Stimulated activated CD8-positive, alpha-beta memory T cell treated with anti-CD3 and anti-CD28 coated beads, Interleukin-4, amount 100 ng/mL, for 1 hour (primary cell): ENCODE measurements at places on chromosomes 1 and 21.

- no peak for DNase-seq
These were observed 46.5 kb downstream of the LAMC1 start for GRCh38 chr1:183069562-183070216.

GRCh38 chr1:230867903-230868735 lies at the start of gene C1orf198:
Gene C1orf198, minus strand, starts transcription at chr1:230868521. Its CDS starts 9 bp downstream, at chr1:230868512.
- peak; percentile 55 for DNase-seq

- peak; percentile 45 for DNase-seq
These were observed 13.5 kb downstream of the ESPN start for GRCh38 chr1:6438047-6438525.

DNA sequence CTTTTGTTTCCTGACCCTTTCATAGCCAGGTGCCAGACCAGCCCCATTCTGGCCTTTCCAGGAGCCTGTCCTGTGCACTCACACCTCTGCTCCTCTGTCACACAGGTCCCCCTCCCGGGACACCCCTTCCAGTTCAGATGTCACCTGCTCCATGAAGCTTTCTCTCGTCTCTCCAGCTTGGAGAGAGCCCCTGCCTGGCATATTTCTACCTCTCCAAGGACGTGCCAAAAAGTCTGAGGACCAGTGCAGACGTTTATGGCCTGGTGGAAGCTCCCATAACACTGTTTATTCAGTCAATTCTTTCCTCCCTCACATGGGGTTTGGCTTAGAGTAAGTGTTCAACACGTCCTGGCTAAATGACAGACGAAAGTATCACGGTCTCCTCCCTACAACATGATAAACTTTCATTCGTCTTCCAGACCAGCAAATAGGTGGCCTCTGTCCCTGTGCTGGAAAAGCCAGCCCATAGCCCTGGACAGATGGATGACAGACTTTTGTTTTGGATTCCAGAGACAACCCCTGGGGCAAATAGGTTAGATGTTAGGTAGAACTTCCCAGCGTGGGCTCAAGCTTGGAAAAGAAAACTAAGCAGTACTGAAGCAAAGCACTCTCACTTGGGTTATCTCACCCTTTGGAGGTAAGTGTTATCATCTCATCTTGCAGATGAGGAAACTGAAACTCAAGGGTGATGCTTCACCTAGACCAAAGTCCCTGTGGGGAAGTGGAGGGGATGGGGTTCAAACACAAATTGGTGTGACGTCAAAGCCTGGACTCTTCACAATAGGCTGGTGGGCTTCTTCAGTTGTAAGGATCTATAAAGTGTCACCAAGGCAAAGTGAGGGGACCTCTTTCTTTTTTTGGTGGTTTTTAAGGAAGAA lies 52.9 kb upstream of the ECE1 start:
- no peak for DNase-seq

- DNase-seq: no peak
These were observed 6.5 kb downstream of the PADI4 start for GRCh38 chr1:17314491-17314971.

DNA sequence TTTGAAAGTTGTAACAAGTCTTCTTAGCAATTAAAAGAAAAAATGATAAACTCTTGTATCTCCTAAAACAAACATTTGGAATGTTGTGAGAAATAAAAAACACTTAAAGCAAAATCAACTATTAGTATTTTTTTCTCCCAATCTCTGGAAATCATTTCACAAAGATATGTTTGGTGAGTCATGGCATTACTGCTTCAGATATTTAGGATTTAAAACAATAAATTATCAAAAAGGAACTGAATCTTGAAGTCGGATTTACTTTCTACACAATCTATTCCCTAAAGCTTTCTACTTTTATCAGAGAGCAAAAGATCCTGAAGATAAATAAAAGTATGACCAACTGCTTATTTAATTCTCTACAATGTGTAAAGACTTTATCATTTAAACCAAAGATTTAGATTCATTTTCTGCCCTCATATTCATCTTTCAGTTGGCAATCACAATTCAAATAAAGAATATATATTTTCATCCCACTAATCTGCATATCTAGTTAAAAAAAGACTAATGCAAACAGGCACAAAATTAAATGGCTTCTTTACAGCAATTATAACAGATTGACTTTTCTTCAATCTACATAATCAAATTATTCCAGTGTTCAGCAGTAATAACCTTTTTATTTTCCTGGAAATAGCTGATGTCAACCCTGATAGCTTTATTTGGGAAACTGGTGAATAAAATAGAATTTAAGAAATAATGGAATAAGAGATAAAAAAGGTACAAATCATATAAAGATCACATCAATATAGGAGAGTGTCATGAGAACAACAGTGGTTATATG lies 230.0 kb downstream of the COP1 start:
- no peak for DNase-seq

- DNase-seq: no peak
These were observed 817 bp downstream of the KLHL17 start for GRCh38 chr1:961132-961669.

GRCh38 chr21:16913010-16913409 lies 599.8 kb upstream of the CXADR start:
- no peak for DNase-seq

DNA sequence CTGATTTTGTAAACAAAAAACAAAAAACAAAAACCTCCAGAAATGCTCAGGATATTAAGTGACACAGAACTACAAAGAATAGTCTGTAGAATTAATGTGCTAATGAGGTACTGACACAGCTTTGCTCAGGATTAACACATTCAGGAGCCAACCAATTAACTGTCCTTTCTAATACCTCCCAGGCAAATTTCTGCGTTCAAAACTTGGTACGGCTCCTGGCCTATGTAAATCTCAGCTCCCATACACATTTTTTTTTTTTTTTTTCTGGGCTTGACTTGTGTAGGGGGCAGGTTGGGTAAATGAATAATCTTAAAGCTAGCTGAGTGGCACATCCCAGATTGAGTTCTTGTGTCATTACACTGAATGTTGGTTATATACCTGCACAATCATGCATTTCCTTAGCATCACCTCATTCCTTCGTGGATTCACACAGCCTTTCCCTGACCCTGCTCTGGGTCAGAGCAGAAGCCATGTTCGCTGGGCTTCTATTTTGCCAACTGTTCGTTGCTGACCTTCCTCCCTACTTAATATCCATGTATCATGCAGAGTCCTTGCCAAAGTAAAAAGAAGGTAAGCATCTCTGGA lies 12.6 kb upstream of the IER5 start:
- no peak for DNase-seq

- no peak for DNase-seq
These were observed 315.2 kb downstream of the RPS6KC1 start for GRCh38 chr1:213366141-213366831.

GRCh38 chr1:118958140-118958539 lies 30.0 kb downstream of the TBX15 start:
- DNase-seq: no peak

DNA sequence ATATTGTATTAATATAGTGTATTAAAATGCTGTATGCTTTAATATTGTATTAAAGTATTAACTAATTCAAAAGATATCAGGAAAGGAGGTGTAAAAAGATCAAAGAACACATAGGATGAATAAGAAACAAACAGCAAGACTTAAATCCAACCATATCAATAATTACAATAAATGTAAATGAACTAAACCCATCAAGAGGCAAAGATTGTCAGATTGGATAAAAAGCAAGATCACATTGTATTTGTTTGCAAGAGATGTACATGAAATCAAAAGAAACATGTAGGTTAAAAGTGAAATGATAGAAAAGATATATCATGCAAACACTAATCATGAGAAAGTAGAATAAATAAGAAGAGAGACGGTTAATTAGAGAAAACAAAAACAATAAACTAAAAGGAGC lies 34.1 kb upstream of the RAB3GAP2 start:
- DNase-seq: no peak

DNA sequence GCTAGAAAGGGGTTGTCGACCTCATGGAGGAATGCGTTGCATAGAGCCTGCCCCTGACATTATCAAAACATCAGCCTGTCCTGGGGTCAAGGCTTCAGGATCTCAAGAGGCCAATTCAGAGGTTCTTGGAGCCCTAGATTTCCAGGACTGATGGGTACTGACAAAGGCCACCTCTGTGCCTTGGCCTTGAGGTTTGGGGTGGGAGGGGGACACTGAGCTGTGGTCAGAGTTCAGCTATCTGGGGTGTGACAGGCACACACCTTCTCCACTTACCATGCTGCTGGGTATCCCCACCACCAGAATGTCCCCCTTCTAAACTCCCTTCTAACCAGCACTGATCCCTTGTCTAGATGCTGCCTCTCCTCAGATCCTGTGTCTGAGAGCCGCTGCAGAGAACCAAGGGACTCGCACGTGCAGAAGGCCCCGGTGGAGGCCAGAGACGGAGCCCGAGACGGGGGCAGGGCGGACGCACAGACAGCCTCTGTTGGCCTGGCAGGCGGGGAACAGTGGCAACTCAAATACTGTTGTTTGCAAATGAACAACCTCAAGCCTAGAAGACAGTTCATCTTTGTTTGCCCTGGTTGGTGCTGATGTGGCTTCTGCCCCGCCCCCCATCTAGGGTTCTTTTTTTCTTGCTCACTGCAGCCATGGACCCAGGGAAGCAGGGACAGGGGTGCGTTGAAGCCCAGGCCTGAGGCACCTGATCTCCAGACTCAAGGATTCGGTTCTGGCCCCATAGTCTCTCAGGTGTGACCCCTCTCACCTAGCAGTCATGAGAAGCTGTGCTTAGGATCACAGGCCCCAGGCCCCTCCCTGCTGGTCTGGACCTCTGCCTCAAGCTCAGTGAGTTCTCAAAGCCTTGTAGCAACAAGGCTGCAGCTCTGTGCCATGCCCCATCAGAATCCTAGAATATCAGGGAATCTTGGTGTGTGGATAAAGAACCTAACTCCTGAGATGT lies 28.1 kb upstream of the CSF1 start:
- DNase-seq: no peak

- DNase-seq: no peak
These were observed 133.7 kb upstream of the COL6A1 start for GRCh38 chr21:45847870-45848269.

GRCh38 chr1:83110156-83110555 lies 888.8 kb downstream of the TTLL7 start:
- no peak for DNase-seq

- no peak for DNase-seq
These were observed 2.2 kb downstream of the ERRFI1 start for GRCh38 chr1:8023995-8024313.

DNA sequence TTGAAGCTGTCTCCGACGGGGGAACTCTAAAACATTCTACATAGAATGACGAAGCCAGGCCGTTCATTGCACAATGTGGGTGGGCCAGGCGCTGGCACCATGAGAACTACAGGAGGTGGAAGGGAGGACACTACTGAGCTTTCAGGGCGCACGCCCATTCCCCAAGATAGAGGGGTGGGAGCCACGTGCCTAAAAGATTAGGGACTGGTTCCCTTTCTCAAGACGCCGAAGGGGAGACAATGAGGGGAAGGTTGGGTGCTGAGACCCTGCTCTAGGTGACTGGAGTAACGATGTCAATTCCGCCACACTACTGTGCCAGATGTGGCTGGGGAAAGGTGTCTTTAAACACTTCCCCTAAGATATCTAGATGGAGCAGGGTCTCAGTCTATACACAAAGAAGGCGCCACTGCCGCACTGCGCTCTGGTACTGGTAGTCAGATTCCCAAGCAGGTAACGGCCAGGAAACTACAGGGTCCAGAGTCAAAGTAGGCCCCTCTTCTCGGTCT lies 782 bp downstream of the CSDE1 start:
- no peak for DNase-seq

- no peak for DNase-seq
These were observed 50.8 kb downstream of the PAX7 start for GRCh38 chr1:18681423-18681835.

DNA sequence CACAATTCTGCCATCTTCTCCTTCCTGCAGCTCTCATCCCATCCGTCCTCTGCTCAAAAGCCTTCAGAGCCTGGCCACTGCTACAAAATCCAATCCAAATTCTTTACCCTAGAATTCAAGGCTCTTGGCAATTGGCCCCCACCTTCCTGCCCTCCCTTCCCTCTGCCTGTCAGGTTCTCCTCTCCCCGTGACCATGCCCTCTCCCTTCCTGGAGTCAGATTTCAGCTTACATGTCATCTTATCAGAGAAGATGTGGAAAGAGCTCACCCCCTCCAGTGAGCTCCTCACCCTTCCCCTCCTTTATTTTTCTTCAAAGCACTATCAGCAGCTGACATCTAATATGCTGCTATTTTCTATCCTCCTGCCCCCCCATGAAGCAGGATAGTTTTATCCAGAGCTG lies 86.9 kb downstream of the GRIK3 start:
- DNase-seq: no peak

- no peak for DNase-seq
These were observed 4.0 kb upstream of the UAP1 start for GRCh38 chr1:162557536-162557935.

- no peak for DNase-seq
These were observed 33.1 kb upstream of the LBR start for GRCh38 chr1:225460737-225461532.

- no peak for DNase-seq
These were observed 36.2 kb upstream of the F13B start for GRCh38 chr1:197103300-197103699.

DNA sequence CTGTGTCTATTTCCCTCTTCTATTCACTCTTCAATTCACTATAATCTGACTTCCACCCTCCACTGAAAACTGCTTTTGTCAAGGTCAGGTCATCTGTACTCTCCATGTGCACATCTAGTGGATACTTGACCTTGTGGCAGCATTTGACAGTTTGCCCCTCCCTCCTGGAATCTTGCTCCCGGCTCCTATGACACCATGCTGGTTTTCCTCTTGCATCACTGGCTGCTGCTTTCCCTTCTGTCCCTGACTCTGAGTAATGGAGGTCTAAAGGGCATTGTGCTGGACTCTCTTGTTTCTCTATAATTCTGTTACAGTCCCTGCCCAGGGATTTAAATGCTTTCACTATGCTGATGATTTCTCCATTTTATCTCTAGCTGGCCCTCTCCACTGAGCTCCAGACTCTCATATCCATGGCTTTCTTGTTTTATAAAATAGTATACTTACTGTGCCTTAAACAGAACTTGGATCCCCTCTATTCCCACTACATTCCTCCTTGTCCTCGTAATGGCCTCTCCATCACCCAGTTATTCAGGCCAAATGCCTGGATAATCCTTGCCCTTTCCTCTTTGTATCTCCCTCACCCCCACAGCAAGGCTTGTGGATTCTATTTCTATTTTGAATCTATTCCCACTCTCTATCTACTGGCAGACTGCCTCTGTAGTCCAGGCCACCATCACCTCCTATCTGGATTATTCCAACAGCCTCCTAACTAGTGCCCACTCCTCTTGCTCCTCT lies 36.8 kb upstream of the PODN start:
- DNase-seq: no peak

DNA sequence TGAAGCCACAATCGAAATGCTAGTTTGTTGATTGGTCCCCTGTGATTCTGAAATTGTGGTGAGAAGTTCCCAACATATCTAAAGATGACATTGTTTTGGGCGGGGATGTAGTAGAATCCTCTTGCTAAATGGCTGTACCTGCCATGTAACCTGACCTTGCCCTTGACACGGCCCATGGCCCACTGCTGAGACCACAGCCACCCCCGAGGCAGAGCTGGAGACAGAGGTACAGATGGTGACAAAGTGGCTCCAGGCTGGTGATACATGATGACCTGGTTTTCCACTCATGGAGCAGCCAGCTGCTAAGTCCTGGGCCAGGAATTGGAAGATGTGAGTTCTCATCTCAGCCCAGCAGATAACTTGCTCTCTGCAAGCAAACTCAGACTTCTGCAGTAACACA lies 226.5 kb downstream of the FOXD2 start:
- DNase-seq: no peak

GRCh38 chr1:228181645-228182034 lies 16.0 kb downstream of the IBA57 start:
- DNase-seq: no peak

GRCh38 chr1:151371370-151372057 lies 991 bp downstream of the SELENBP1 start:
- DNase-seq: no peak
